ENCODE measurements at places on chromosomes 13 and 19.
A peak's percentile ranks its signal among the peaks of the same experiment; 100 is the strongest.

DNA sequence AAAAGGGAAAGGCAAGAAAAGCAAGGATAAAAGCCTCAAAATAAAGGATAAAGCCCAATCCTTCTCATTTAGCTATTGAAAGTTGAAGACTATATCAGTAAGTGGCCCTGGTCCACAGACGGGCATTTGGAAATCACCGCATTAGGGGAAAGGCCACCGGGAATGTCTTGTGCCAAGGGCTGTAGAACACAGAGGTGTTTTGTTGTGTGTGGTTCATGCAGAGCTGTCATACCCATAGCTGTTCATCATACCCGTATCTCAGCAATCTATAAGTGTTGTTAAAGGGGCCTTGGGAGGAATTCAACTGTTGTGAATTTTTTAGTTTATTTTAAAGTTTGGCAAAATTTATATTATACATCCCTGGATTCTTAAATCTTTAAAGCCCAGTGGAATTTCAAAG, 33.0 kb downstream of the DLEU7 start:
- DNase-seq, result no peak

GRCh38 chr13:34352958-34353357, 535.0 kb downstream of the RFC3 start:
- DNase-seq, result no peak

- no peak for DNase-seq
These were observed 624.4 kb upstream of the KLHL1 start for GRCh38 chr13:70732611-70733010.

- DNase-seq, result no peak
These were observed 7.9 kb upstream of the FCGBP start for GRCh38 chr19:39942366-39942730.

DNA sequence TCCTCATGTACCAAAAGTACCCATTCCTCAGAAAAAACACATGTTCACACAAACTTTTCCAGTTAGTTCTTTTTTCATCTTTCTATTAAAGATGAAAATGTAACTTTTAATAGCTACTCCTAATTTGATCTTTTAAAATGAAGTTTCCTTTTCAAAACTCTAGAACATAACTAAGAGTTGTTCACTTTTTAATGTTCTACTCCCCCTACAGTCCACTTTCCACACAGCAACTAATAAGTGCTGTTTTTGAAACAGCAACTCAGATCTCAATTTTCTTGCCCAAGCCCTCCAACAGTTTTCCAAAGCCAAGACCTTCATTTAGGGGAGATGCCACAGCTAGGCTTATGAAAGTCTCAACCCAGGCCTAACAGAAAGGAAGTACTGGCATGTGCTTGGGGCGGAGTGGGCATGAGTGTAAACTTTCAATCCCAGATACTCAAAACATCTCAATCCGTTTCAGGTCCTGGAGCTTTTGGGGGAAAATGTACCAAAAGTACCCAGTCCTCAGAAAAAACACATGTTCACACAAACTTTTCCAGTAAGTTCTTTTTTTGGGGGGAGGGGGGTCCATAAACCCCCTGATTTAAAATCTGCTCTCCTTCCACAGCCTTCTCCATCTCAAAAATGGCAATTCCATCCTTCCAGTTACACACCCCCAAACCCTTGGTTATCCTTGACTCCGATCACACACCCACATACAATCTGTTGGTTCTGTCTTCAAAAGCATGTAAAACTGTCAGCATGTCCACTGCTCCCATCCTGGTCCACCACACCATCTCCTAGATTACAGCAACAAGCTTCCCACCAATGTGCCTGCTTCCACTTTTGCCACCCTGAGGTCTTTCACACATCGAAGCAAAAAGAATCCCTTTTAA, 2.0 kb downstream of the FBL start:
- peak; percentile 65 for DNase-seq

DNA sequence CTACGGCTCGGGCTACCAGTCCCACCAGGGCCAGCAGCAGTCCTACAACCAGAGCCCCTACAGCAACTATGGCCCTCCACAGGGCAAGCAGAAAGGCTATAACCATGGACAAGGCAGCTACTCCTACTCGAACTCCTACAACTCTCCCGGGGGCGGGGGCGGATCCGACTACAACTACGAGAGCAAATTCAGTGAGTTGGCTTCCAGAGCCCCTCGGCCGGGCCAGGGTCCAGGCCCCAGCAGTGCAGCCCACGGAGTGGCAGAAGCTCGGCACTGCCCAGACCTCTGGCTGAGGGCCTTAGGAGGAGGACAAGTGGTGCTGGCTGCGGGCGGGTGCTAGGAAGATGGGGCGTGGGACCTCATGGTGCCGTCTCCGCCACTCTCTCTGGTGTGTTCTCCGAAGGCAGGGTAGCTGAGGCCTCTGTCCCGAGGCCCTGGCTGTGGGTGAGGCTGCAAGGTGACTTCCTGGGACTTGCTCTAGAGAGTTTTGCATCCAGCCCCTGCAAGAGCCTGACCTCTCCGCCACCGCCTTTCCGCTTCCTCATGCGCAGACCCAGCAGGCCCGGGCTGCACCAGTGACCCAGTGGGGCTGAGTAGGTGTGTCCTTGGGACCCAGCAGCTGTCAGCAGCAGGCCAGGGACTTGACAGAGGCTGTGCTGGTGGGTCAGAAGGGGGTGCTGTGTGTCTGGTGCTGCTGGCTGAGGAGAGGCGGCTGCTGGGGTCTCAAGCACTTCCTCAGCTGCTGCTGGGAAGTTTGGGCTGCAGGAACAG, 13.5 kb upstream of the QTRT1 start:
- DNase-seq, result no peak

All from stimulated activated naive CD4-positive, alpha-beta T cell (primary cell).